Stimulated activated CD8-positive, alpha-beta memory T cell treated with anti-CD3 and anti-CD28 coated beads, Interleukin-4, amount 100 ng/mL, for 1 hour (primary cell): ENCODE measurements at places on chromosomes 13 and 19.

DNA sequence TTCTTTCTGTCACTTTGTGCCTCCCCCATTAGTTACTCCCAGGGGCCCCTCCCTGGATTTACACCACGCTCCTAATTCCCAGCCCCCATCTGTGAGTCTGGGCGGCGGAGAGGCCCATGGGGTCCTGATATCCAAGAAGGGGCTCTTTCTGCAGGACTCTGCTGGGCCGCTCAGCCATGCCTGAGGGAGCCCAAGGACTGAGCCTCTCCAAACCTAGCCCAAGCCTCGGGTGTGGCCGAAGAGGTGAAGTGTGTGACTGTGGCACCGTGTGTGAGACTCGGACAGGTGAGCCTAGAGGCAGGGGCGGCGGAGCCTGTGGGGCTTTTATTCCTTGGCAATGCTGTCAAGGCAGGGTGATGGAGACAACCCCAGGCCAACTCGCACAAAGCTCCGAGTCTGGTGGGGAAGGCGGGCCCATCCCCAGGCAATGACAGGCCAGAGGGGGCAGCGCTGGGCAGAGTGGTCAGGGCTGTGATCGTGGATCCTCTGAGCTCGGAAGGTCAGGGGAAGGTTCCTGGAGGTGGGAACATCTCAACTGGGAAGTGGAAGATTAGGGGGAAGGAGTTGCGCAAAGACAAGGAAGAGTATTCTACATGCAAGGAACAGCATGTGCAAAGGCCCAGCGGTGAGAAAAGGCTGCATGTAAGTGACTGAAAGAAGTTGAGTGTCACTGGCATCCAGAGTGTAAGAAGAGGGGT, 1.6 kb downstream of the PLEKHG2 start:
- no peak for DNase-seq

DNA sequence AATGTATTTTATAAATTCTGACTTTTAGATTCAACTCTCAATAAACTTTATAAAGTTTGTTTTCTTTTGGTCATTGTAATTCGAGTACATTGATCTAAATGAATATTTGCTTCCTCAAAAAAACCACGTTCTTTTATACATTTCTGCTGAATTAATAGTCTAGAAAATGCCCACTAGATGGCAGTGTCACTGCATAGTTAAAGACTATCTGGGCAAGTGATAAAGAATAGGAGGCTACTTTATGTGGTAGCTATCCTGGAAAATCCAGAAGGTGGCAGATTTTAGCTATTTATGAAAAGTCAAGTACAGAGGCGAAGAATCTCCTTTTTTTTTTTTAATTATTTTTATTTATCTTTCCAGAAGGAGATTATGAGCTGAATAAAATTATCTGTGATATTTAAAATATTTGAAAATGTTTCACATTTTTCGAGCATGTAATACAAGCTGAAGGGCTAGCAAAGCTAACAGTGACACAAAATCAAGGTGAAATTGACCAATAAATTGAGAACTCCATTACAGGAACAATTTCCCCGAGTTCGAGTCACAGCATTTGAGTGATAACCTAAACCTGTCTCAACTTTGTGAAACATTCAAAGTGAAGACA, 221.8 kb downstream of the OLFM4 start:
- no peak for DNase-seq

DNA sequence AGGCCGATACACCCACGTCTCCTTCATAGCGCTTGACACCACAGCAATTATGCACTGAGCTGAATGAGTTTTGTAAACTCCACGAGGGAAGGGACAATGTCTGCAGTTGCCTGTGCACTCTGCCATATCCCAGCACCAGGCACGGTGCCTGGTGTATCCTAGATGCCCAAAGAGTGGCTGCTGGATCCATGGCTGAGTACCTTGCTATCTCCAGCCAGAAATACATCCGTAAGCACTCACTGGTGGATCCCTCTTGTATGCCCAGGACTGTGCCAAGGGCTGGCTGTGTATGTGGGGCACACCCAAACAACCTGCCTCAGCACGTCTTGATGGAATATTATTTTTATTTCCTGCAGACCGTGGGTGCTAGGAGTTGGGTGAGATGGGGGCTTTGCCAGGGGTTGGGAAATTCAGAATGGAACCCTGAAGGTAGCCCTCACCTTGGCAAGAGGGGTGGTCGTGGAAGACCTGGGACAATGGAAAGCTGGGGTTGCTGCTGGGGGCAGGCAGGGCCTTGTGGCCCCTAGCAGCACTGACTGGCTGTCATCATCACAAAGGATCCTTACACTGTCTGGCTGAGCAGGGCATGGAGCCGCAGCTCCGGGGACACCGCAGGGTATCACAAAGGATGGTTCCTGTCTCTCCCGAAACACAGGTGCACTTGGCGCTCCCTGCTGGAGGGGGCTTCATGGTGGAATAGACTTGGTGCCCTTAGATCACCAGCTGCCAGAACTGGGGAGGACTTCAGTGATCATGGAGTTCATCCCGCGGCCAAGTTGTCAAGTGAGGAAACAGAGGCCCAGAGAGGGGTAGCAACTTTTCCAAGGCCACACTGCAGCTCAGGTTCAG, 131.3 kb downstream of the URI1 start:
- no peak for DNase-seq

GRCh38 chr19:13152356-13152973, 2.3 kb downstream of the IER2 start:
- DNase-seq: no peak

- DNase-seq: no peak
Measured at GRCh38 chr13:46648166-46648607, 95.2 kb downstream of the LRCH1 start.
